ENCODE measurements at places on chromosomes 1 and 21. TPM values are rescaled to one million over a fixed set of nuclear protein-coding genes. Genes with fewer than 3 reads are reported as not detected.

Gene OR10Z1
- not detected for total RNA-seq

Gene JAK1
- 189 TPM for total RNA-seq

Gene KCNK2
- not detected for total RNA-seq

Gene TLCD4
- 12.1 TPM for total RNA-seq

Gene PANK4
- total RNA-seq, result 10.8 TPM

Gene EVA1C
- 55.7 TPM for total RNA-seq

Gene FPGT
- total RNA-seq, result 6.7 TPM

Gene EVI5
- 5.7 TPM for total RNA-seq

Gene SMYD3
- total RNA-seq, result 15.4 TPM

Gene SIK1
- total RNA-seq, result 14.0 TPM

Gene MCOLN3
- total RNA-seq, result 3.8 TPM

Gene HIVEP3
- 3.7 TPM for total RNA-seq

Gene TMPRSS15
- not detected for total RNA-seq

Gene ANKRD34A
- total RNA-seq, result 0.21 TPM

Gene PGLYRP3
- total RNA-seq, result not detected

Gene USP25
- total RNA-seq, result 12.0 TPM

Gene NPL
- total RNA-seq, result 0.41 TPM

Gene AGMAT
- 7.6 TPM for total RNA-seq

Gene RYR2
- total RNA-seq, result not detected

Gene FCMR
- total RNA-seq, result 5.2 TPM

Gene ANGPTL3
- not detected for total RNA-seq

Gene EBNA1BP2
- 186 TPM for total RNA-seq

Gene CELA3B
- not detected for total RNA-seq

Gene NCF2
- total RNA-seq, result 1.9 TPM

Gene ADAM30
- not detected for total RNA-seq

Gene SMPDL3B
- 1.2 TPM for total RNA-seq

Gene EPHA8
- total RNA-seq, result 0.02 TPM

Gene PLPP3
- 30.4 TPM for total RNA-seq

Gene TMEM54
- total RNA-seq, result 44.3 TPM

Gene C1orf52
- total RNA-seq, result 20.3 TPM

Gene ZYG11A
- 2.7 TPM for total RNA-seq

Gene CD55
- 88.5 TPM for total RNA-seq

Gene LCE1E
- total RNA-seq, result not detected

Gene SPATA1
- total RNA-seq, result 1.0 TPM

Gene NUP210L
- not detected for total RNA-seq

Measured in A549 treated with Mapracorat at 1 μM for 4 hours (cell line).